Spleen (tissue), 13 donors: ENCODE measurements at places on chromosomes 13 and 19.

DNA sequence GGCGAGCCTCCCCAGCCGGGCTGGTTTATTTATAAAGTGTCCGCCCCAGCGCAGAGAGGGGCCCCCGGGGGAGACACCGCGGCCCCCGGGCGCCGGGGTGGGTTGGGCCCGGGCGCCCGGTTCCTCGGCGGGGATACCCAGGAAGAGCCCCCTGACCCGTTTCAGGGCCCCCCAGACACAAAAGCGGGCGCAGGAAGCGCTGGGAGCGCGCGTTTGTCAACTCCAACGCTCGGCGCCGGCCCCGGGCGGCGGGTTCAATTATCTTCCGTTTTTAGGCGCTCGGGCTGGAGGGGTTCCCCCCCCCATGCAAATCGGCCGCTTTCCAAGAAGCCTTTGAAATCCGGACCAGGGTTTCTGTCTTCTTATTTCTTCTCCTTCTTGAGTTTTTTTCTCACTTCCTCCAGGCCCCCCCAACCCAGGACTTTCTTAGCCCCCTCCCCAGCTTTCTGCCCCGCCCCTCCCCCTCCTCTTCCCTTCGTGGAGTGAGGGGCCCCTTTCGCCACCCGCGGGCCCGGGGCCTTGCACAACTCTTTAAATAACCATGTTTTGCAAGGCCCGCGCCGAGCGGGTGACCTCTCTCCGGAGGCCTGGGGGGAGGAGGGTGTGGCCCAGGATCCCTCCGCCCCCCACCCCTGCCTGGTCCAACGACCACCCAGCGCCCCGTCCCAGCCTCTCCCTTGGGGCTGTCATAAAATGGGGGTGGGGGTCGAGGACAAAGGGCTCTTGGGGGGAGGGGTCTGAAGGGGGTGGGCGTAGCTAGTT is 935 bp downstream of the ARID3A start:
- peak overlapping the region; percentile 95 for H3K27ac ChIP-seq
- H3K4me3 ChIP-seq, result peak overlapping the region; percentile 90
- H3K4me1 ChIP-seq, result peaks cover 14% of the 10 kb centered on the region

GRCh38 chr19:20165971-20166592 is 932 bp upstream of the ZNF486 start:
- DNase-seq, result no peak
- H3K4me3 ChIP-seq, result no peak overlapping the region
- H3K36me3 ChIP-seq, result no peaks in the 10 kb centered on the region
- peak overlapping the region; percentile 85 for H3K27ac ChIP-seq

- no peaks in the 10 kb centered on the region for H3K4me1 ChIP-seq
- no peaks in the 10 kb centered on the region for H3K27me3 ChIP-seq
- no peak overlapping the region for H3K4me3 ChIP-seq
- H3K36me3 ChIP-seq, result no peaks in the 10 kb centered on the region
These were observed 40.7 kb downstream of the PSG11 start for GRCh38 chr19:42985588-42985987.

DNA sequence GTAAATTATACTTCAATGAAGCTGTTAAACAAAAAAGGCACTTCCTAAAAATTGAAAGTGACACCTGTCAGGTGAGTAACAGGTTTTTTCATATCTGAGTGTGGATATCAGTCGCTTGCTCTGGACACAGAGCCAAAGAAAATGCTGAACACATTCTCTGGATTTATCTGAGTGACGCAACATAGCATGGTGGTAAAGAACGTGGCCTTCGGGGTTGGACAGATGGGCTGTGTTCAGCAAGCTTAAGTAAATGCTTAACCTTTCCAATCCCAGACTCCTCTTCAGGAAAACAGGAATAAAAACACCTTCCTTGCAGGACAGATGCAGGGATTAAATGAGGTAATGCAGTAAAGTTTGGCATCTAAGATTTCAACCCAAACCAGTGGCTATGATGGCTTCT is 132.0 kb downstream of the FOXO1 start:
- no peak for DNase-seq
- H3K27ac ChIP-seq, result no peak overlapping the region
- no peaks in the 10 kb centered on the region for H3K27me3 ChIP-seq
- no peak overlapping the region for H3K4me3 ChIP-seq

- DNase-seq, result peak; percentile 83
- no peaks in the 10 kb centered on the region for H3K27me3 ChIP-seq
- H3K27ac ChIP-seq, result peak overlapping the region; percentile 92
- H3K4me3 ChIP-seq, result no peak overlapping the region
- H3K4me1 ChIP-seq, result peaks cover 68% of the 10 kb centered on the region
- no peaks in the 10 kb centered on the region for H3K36me3 ChIP-seq
These were observed 3.9 kb upstream of the IL12RB1 start for GRCh38 chr19:18090545-18091216.

DNA sequence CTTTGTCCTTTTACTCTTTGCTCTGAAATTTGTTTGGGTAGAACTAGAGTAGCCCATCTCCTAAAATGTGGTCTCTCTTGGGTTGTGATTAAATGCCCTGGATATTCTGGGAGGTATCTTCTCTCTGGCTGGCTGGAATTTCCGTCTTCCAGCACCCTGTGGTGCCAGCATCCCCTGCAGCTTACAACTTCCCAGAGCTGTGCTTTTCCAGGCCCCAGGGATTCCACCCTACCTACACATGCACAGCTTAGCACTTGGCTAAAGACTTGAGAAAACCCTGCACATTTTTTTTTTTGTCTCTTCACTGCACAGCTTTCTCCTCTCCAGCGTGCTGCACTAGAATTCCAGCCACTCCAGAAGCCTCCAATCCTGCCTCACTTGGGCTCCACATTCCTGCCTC is 334.7 kb downstream of the IRS2 start:
- DNase-seq, result no peak
- no peaks in the 10 kb centered on the region for H3K27me3 ChIP-seq
- no peak overlapping the region for H3K27ac ChIP-seq
- H3K4me1 ChIP-seq, result no peaks in the 10 kb centered on the region

GRCh38 chr13:19810996-19811881 is 28.5 kb upstream of the PSPC1 start:
- H3K36me3 ChIP-seq, result no peaks in the 10 kb centered on the region
- no peak overlapping the region for H3K4me3 ChIP-seq
- no peaks in the 10 kb centered on the region for H3K4me1 ChIP-seq
- DNase-seq, result peak; percentile 7

DNA sequence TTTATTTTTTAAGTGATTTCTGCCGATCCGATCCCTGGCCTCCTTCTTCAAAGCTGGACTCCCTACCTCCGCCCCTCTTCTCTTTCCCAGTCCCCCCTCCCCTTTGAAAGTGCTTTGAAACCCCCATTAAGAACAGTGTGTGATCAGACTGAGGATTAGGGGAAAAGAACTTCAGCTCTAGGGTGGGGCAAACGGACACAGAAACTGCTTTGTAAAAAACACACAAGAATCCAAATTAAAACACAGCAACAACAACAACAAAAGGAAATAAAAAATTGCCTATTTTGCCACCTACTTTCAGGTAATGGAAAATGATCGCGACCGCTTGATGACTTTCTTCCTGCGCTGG is 1.4 kb downstream of the SPRY2 start:
- peaks cover 8% of the 10 kb centered on the region for H3K36me3 ChIP-seq
- no peaks in the 10 kb centered on the region for H3K27me3 ChIP-seq

DNA sequence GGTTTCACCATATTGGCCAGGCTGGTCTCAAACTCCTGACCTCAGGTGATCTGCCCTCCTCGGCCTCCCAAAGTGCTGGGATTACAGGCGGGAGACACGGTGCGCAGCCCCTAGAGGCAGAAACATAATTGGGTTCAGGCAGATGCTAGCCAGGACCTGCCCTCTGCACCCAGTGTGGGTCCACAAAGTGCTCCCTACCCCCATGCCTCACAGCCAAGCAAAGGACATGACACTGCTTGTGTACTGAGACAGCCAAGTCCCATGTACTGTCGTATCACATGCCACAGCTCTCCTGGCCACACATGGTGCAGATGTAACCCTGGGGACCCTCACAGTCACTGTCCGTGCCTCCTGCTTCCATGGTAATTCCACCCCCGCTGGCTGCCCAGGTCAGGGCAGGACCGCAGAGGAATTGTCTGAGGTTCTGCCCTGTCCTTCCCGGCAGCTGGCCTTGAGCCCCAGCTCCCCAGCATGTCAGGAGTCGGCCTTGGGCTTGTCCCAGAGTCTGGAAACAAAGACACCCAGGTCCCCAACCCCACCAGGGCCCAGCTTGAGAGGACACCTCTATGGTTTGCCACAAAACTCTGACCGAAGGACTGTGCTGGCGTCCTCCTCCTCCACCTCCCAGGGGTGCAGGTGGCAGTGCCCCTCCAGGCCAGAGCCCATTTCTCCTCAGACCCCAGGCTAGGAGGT is 7.6 kb downstream of the PRR36 start:
- no peaks in the 10 kb centered on the region for H3K36me3 ChIP-seq
- H3K4me1 ChIP-seq, result peaks cover 65% of the 10 kb centered on the region
- DNase-seq, result no peak
- H3K4me3 ChIP-seq, result no peak overlapping the region
- no peak overlapping the region for H3K27ac ChIP-seq

DNA sequence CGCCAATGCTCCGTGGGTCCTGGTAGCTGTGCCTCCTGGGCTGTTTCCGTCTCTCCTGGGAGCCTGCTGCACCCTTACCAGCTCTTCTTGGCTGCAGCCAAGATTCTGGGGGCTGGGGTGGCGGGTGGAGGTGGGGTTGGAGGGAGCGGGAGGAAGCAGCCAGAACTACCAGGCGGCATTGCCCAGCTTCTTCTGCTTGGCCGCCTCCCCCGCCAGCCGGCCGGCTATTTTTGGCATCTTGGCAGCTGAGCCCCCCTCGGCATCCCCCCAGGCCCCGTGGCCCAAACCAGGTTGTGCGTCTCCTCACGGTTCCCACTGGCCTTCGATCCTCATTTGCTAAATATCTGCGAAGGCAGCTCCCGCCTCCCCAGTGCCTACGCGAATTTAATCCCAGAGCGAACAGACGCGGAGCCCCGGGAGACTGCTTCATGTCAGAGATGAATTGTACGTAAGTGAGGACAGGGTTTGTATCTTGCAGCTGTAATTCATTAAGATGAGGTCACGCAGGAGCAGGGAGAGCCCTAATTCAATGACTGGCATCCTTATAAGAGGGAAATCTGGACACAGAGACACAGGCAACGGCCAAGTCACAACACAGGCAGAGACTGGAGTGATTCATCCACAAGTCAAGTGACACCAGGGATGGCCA is 12.8 kb upstream of the PEAK3 start:
- peaks cover 72% of the 10 kb centered on the region for H3K4me1 ChIP-seq
- peaks cover 22% of the 10 kb centered on the region for H3K27me3 ChIP-seq
- H3K27ac ChIP-seq, result peak overlapping the region; percentile 59
- H3K36me3 ChIP-seq, result peaks cover 5% of the 10 kb centered on the region
- no peak for DNase-seq
- H3K4me3 ChIP-seq, result no peak overlapping the region

GRCh38 chr13:61417086-61417570 is 1.5 kb upstream of the PCDH20 start:
- no peak for DNase-seq
- no peaks in the 10 kb centered on the region for H3K36me3 ChIP-seq
- no peak overlapping the region for H3K27ac ChIP-seq
- peaks cover 9% of the 10 kb centered on the region for H3K4me1 ChIP-seq
